ENCODE measurements at places on chromosomes 5 and 9. TPM values are rescaled to one million over a fixed set of nuclear protein-coding genes. Genes with fewer than 3 reads are reported as not detected.

The GTF2H2C gene
- total RNA-seq = 47.9 TPM

The LRRC19 gene
- total RNA-seq = not detected

The PTPRD gene
- 139 TPM for total RNA-seq

The CNTNAP3 gene
- 5.4 TPM for total RNA-seq

- DNase-seq = no peak
These were observed 235.6 kb downstream of the SPOCK1 start for GRCh38 chr5:137263371-137264005.

- DNase-seq = no peak
These were observed 496.0 kb upstream of the CLINT1 start for GRCh38 chr5:158354958-158355357.

DNA sequence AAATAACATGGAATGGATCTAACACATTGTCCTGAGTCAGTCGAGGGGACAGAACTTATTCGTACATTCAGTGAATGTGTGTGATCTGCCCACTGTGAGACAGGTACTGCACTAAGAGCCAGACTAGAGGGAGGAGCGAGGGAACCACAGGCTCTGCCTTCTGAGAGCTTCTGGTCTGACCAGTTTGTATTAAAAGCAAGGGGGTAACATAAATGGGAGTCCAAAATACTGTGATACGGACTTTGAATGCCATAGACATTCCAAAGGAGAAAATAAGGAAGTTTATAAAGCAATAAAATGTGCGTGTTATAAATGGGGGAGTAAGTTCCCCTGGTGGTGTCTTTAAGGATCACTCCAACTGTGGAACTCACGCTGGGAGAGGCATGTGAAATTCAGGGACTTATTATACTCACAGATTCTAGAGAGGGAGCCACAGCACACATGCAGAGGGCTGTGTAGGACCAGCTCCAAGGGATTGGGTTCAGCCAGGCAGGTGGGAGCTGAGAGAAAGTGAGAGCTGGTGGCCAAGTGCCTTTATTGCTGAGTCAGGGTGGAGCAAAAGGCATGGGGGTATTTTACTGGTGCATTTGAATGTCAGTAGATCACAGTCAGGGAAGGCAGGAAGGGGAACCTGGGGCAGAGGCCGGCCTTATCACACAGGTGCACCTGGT, 186.5 kb upstream of the WWC1 start:
- DNase-seq = no peak

DNA sequence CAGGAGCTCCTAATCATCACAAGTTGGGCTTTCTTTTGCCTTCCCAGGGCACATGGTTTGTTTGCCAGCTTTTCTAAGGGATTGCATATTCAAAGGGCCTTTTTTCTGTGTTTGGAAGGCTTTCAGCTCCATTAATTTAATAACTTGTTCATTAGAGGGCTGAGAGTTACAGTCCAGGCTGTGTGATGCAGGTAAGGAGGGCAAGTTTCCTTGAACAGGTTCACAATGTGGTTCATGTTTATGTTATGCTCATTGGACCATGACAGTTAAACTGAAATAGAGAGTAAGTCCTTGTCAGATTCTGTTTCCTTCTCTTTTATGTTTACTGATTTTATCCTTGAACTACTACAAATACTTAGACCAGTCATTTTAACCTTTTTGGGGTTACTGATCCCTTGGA, 174.4 kb downstream of the MARCHF11 start:
- DNase-seq = no peak

GRCh38 chr9:23496489-23497136, 329.4 kb downstream of the ELAVL2 start:
- no peak for DNase-seq

GRCh38 chr9:133944746-133945135, 47.4 kb downstream of the VAV2 start:
- no peak for DNase-seq

- no peak for DNase-seq
These were observed 65.2 kb downstream of the C9orf50 start for GRCh38 chr9:129555512-129556215.

- no peak for DNase-seq
These were observed 13.7 kb downstream of the HNRNPH1 start for GRCh38 chr5:179609834-179610108.

DNA sequence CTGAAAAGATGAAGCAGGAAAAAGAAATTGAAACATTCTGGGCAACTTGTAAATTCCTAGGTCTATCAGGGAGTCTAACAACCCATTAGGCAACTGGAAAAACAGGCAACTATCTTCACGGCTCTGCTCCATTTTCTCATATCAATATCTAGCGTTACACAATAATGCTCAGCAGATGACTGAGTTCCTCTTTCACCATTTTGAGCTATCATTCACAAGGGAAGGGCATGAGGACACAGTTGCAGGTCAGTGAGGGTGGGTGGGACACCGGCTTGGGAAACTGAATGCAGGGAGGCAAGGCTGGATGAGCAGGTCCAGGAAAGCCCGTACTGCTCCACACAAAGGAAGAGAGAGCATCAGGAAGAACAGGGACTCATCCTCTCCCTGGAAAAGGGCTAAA, 67.0 kb downstream of the FRMD3 start:
- DNase-seq = no peak

All from neural crest cell (in vitro differentiated cells).